GM12878 (cell line): ENCODE measurements at places on chromosomes 7 and 10. TPM values are rescaled to one million over a fixed set of nuclear protein-coding genes. Genes with fewer than 3 reads are reported as not detected.

HOXA4 gene
- not detected in 2 replicates for total RNA-seq

LIPM gene
- total RNA-seq: not detected in 2 replicates

TASOR2 gene
- 49.4 and 49.5 TPM in 2 replicates for total RNA-seq

VIPR2 gene
- not detected in 2 replicates for total RNA-seq

- H3K27me3 ChIP-seq: no peaks in the 10 kb centered on the region
- DNase-seq: no peak
- no peaks in the 10 kb centered on the region for H3K4me1 ChIP-seq
- no peak overlapping the region for H3K27ac ChIP-seq
Measured at GRCh38 chr7:121020989-121021969, 32.8 kb downstream of the CPED1 start.
